ENCODE measurements at places on chromosomes 2 and 18.

DNA sequence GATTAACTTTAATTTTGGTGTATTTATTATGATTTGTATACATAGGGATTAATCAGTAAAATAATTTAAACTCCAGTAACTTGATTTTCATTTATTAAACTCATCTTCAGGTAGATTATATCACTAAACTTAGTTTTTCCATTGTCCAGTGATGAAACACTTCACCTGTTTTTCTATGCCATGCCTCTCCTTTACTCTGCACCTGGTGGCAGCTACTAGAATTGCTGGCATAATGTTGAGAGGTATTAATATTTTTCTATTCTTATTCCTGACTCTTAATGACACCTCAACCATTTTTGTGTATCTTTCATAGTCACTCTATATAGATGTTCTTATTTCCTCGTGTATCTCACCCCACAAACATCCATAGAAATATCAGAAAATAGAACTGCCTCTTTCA is 940.3 kb upstream of the CRIM1 start:
- DNase-seq, result no peak

DNA sequence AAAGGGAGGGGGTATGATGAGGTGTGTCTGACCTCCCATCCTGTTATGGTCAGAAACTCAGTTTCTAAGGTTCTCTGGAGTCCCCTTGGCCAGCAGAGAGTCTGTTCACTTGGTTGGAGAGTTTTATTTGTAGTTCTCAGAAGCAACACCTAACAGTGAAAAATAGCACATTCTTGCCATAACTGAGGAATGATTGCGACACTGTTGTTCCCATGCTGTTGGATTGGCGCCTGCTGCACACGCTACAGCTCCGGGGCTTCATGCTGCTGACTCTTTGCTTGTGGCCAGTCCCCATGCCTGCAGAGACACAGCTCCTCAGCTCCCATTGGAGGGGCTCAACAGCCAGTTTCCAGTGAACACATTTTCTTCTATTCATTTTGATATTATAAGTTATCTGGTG is 42.1 kb downstream of the TPGS2 start:
- no peak for DNase-seq

DNA sequence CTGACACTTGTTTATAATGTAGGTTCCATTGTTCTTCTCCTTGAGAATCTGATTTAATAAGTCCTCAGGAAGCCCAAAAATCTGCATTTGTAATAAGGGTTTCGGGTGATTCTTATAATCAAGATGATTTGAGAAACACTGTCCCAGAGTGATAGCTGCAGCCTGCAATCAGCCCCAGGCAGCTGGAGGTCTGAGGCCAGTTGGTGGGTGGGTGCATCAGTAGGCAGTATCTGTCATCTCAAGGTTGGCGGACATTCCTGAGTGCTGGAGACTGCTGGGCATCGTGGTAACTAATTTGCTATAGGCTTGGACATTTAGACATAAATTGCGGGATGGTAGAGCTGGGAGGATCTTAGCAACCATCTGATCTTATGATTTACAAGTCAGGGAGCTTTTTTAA is 2.7 kb upstream of the IL18RAP start:
- DNase-seq, result no peak

GRCh38 chr2:11744631-11745394 is 1.6 kb upstream of the LPIN1 start:
- DNase-seq, result no peak

DNA sequence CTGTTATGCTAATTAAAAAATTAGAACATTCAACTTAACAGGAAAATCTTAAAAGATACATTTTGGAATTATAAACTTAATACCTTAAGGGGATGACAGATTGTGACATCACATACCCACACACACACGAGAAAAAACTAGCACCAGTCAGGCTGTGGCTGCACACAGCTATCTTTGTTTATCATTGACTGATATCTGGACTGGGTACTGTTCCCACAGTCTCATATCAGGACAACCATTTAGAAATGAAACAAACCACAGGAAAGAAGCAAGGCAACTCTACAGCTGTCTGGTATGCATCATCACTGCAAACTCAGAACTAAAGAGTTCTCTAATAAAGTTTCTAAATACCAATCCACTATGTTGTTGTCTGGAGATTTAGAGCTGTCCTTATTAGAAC is 210.9 kb upstream of the SMAD7 start:
- peak; percentile 50 for DNase-seq

- DNase-seq, result no peak
These were observed 113.4 kb upstream of the WDSUB1 start for GRCh38 chr2:159399716-159400415.

DNA sequence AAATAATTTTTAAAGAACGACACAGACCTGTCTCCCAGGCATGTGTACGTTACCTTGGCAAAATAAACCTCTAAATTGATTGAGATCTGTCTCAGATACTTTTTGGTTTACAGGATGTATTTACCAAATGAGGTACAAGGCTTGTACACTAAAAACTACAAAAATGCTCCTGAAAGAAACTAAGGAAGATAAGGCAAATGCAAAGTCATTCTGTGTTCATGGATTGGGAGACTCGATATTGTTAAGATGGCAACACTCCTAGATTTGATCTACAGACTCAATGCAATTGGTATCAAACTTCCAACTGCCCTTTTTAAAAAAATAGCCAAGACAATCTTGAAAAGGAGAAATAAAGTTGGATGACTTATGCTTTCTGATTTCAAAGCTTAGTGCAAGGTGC is 11.5 kb upstream of the KCNE4 start:
- no peak for DNase-seq

DNA sequence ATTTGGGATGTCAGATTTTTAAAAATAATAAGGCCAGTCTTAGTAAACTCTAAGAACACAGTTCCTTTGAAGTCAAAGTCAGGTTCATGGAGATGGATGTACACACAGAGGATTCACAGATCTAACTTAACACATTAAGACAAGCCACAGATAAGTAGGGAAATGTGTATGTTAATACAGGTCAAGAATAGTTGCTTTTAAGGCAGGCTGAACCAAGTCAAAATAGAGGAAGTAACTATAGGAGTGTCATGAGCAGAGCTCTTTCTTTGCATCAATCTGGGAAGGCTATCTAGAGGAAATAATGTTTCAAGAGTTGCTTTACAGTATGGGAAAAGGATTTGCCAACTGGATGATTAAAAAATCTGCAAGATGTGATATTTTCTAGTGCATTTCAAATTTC is 128.0 kb upstream of the FBXO11 start:
- no peak for DNase-seq

DNA sequence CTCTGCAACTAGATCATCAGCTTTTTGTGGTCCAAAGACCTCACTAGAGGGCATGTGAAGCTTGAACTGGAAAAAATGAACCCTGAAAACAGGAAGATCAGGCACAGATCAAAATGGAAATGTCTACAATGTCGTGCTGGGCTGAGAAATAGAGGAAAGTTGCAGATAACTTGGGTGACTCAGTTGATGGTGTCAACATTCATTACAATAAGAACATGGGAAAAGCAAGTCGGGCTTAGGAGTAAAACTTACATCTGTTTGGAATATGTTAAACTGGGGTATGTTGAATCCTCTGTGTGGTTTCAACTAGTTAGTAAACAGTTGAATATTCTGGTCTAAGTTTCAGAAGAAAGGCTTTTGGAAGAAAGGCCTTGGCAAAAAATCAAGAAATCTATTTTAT is 940.4 kb downstream of the ERBB4 start:
- DNase-seq, result no peak

DNA sequence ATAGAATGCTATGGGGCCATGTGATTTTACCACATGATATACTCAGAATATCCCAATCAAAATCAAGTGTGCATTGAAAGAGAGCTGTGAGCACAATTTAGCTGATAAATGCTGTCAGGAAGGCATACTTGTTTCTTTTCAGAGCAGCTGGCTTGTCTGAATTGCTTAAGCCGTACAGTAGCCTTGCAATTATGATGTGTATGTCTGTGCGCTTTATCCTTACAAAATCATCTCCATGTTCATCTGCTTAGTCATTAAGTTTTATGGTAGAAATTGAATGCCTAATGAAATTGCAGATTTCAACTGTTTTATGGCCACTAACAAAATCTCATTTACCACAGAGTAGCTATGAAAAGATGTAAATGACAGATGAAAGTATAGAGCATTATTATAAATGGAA is 346.0 kb upstream of the DLGAP1 start:
- DNase-seq, result no peak

- DNase-seq, result no peak
These were observed 15.6 kb upstream of the ACTG2 start for GRCh38 chr2:73877071-73877802.

- no peak for DNase-seq
These were observed 23.5 kb downstream of the TNS1 start for GRCh38 chr2:217979151-217979811.

DNA sequence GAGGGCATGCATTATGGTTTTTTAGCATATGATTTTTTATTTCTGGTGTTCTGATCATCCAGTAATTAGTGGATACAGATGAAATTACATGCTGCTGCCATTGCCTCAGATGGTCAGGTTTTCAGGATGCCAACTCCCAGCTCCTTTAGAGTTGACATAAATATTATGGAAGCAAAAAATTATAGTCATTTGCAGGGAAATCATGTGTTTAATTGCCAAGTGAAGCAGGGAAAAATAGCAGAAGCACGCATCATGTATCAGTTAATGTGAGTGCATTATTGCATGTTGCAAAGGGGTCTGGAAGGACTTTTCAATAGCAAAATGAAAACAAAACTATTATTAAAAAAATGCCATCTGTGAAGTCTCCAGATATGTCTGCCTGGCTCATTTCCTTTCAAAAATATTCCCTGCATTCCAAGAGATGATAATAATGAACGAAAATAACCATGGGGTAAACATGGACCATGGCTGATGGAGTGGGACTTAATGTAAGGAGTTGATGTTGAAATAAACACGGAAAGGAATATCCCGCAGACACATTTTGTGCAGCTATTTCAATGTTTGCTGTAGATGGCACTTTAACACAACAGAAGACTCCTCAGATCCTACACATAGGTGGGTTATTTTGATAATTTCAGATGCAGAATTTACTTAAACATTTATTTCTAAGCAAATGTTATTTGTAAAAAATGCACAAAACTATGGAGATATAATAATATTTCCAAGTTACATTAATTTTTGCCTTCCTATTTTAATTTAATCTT is 87.7 kb upstream of the DYNAP start:
- no peak for DNase-seq

DNA sequence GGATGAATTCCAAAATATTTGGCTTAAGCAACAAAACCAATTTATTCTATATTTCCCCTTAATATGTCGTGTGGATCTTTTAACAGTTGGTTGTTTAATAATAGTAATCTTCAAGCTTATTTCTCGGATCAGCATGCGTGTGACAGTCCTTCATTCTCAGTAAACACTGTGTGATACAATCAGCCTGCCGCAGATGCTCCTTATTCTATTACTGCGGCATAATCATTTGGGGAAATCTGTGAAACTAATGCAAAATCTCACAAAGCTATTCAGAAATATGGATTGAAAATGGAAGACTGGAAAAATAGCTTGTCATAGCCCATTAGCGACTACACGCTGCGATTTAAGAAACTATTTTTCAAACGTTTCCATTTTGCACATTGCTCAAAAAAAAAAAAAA is 36.9 kb downstream of the LINC00305 start:
- no peak for DNase-seq

GRCh38 chr18:35267161-35267651 is 22.8 kb downstream of the ZSCAN30 start:
- no peak for DNase-seq

GRCh38 chr2:63544017-63544627 is 44.2 kb downstream of the WDPCP start:
- peak; percentile 30 for DNase-seq

- no peak for DNase-seq
These were observed 64.3 kb downstream of the TET3 start for GRCh38 chr2:74048843-74049519.

- DNase-seq, result no peak
These were observed 273.7 kb upstream of the PIK3C3 start for GRCh38 chr18:41681138-41681880.

GRCh38 chr2:142020368-142020767 is 110.4 kb downstream of the LRP1B start:
- DNase-seq, result no peak

GRCh38 chr2:47152803-47153202 is 2.3 kb downstream of the STPG4 start:
- DNase-seq, result no peak

All from GM13977 (cell line).